ENCODE measurements at places on chromosomes 1 and 21. TPM values are rescaled to one million over a fixed set of nuclear protein-coding genes. Genes with fewer than 3 reads are reported as not detected.

The TP73 gene
- total RNA-seq, result 13.0 TPM

DNA sequence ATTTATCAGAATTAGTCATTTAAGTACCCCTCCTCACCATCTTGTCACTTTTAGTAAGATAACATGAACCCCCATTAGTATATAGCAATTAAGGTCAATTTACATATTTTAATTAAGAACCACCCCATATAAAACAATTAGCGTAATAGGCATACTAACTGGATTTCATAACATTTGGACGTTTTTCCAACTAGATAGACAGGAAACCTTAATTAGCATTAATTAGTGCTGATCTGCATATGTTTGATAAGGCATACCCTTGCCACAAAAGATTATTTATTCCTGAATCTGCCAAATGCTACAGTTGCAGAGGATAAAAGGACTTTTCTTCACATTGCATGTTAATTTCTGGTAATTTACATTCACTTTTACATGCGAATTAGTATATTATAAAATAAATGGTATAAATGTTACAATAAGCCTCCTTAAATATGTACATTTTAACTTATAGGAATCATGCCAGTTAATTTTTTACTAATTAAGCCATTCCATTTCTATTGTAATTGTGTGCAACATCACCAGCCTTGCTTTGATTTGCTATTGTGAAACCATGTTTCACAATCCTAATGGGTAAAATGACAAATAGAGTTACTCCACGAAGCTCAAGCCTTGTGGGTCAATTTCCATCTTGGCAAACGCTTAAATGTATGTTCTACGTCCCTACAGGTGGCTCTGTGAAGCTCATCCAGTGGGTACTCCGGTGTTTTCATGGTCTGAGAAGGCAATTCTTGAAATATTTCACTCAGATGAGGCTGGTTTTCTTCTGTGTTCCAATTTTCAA, 469.6 kb downstream of the DPYD start:
- H3K4me1 ChIP-seq, result no peaks in the 10 kb centered on the region
- no peak overlapping the region for H3K4me3 ChIP-seq
- H3K36me3 ChIP-seq, result no peaks in the 10 kb centered on the region
- DNase-seq, result no peak
- H3K27me3 ChIP-seq, result no peaks in the 10 kb centered on the region

The PYHIN1 gene
- total RNA-seq, result not detected

DNA sequence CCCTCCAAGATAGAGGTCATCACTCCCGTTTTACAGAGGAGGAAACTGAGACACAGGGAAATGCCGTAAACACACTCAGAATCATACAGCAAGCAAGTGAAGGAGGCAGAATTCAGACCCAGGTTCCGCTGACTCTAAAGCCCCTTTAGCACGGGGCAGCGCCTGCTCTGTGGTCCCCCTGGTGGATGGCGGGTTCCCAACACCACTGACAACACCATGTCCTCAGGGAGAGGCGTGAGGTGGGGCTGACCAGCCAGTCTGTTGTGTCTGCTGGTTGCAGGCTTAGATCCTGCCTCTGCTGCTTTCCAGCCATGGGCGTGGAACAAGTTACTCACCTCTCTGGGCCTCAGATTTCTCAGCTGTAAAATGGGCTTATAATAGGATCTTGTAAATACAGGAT, 617.3 kb downstream of the MATN1 start:
- no peak overlapping the region for H3K4me3 ChIP-seq
- peaks cover 3% of the 10 kb centered on the region for H3K27me3 ChIP-seq
- peak; percentile 83 for DNase-seq
- H3K4me1 ChIP-seq, result peaks cover 22% of the 10 kb centered on the region

- no peak for DNase-seq
- no peak overlapping the region for H3K27ac ChIP-seq
- H3K36me3 ChIP-seq, result peaks cover 5% of the 10 kb centered on the region
Observed at GRCh38 chr1:44519035-44519676, 114.1 kb downstream of the RNF220 start.

The RUNX3 gene
- 0.15 TPM for total RNA-seq

DNA sequence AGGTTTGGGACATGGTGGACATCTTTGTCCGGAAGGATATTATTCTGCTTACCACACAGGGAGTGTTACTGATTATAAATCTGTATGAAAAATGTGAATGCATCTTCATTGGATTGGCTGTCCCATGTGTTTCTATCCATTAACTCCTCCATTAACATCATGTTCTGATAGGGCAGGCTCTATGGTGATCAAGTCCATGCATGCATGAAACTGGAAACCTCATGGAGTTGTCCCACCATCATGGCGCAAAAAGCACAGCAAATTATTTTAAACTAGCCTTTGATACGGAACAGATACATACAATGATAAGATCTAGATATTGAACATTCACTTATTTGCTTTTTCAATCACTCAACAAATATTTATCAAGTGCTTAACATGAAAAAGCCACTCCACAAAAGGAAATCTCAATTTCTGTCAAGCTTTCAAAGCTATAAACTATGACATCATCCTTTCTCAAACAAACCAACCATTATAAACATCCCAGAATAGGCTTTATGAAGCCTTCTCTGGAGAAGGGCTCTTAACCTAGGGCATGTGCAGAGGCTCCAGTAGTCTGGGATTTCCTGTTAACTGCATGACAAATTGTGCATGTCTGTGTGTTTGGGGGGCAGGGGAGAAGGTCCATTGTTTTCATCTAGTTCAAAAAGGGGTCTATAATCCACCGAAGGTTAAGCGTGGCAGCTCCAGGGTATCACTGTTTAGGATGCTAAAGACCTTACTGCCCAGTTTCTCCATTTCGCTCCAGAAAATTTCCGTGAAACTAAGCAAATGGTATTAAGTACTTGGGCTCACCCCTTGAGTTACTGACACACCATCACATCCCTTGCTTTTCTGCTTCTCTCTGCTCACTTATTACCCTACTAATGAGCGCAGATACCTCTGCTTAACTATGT, 46.1 kb downstream of the ADAMTS1 start:
- no peak overlapping the region for H3K4me3 ChIP-seq
- no peaks in the 10 kb centered on the region for H3K36me3 ChIP-seq
- H3K27me3 ChIP-seq, result no peaks in the 10 kb centered on the region
- no peaks in the 10 kb centered on the region for H3K4me1 ChIP-seq
- DNase-seq, result no peak
- no peak overlapping the region for H3K27ac ChIP-seq

The PHF13 gene
- total RNA-seq, result 13.2 TPM

DNA sequence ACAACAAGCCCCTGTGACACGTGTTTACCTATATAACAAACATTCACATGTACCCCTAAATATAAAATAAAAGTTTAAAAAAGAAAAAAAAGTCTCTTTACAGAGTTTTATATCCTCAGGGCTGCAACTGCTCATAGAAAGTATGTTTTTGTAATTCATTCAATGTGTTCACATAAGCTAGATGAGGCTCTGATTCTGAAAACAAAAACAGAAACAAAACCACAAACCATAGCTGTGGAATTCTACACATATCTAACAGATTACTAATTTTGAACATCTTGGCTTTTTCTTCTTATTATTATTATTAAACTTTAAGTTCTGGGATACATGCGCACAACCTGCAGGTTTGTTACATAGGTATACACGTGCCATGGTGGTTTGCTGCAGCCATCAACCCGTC, 579.6 kb upstream of the ZRANB2 start:
- no peak overlapping the region for H3K4me3 ChIP-seq
- DNase-seq, result no peak
- H3K4me1 ChIP-seq, result no peaks in the 10 kb centered on the region
- no peaks in the 10 kb centered on the region for H3K27me3 ChIP-seq
- H3K27ac ChIP-seq, result no peak overlapping the region

DNA sequence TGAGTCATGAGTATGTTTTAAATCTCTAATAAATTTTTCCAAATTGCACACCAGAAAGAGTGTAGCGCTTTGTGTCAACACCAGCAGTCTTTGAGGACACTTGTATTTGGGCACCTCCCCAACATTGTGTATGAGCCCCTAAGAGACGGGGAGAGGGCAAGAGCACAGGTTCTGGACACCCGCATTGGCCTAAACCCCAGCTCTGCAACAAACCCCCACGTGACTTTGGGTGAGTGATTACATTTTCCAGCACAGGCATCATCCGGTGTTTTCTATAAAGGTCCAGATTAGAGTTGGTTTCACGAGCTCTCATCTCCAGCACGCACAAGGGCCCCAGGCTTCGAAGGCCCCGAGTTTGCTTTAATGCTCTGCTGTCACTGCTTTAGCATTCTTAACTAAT, 66.3 kb upstream of the SLC45A1 start:
- no peaks in the 10 kb centered on the region for H3K4me1 ChIP-seq
- no peak for DNase-seq

The CLCNKA gene
- total RNA-seq, result 0.34 TPM

DNA sequence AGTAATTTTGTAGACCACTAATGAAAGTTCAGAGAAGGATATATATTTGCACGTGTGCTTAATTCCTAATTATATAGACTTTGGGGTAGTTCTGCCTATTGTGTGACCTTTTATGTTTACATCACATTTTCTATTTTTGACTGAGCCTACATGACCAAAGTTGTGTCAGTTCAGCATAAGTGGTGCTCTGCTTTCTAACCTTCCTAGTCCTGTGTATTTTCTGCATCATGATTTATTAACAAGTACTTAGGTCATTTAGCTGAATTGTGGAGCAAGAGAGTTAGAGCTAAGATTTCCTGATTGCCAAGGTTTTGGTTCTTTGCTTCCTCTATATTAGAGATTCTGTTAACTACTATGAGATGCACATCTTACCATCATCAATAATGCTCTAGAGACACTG, 176.0 kb downstream of the C1orf21 start:
- DNase-seq, result no peak
- peaks cover 19% of the 10 kb centered on the region for H3K4me1 ChIP-seq
- H3K27me3 ChIP-seq, result no peaks in the 10 kb centered on the region
- no peak overlapping the region for H3K27ac ChIP-seq
- no peak overlapping the region for H3K4me3 ChIP-seq
- H3K36me3 ChIP-seq, result no peaks in the 10 kb centered on the region

DNA sequence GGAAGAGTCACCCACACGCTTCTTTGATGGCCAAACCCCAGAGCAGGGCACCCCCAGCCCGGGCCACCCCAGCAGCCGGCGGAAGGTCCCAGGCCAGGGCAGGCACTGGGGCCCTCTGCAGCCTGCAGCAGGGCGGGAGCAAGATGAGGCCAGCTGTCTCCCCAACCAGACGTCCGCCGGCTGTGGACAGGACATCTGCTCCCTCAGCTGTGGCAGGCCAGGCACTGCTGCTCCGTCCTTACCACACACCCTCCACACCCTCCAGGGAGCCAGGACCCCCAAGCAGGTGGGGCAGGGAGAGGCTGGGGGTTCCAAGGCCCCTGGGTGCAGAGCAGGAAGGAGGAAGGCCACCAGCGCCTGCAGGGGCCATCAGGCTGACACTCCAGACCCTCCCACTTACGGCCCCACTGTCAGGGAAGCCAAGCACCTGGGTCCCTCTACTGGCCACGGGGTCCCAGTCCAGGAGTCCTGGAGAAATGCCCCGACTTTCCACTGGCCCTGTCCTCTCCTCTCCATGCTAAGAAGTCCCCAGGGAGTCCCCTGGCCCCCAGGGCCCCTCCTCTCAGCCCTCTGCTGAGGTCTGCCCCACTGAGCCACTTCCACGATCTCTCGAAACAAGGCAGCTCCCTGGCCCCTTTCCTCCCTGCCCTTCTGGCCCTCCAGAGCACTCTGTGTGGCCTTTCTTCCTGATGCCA, 5.6 kb downstream of the WNT9A start:
- peak; percentile 72 for DNase-seq
- peaks cover 21% of the 10 kb centered on the region for H3K27me3 ChIP-seq
- peak overlapping the region; percentile 46 for H3K4me3 ChIP-seq
- peak overlapping the region; percentile 75 for H3K27ac ChIP-seq

DNA sequence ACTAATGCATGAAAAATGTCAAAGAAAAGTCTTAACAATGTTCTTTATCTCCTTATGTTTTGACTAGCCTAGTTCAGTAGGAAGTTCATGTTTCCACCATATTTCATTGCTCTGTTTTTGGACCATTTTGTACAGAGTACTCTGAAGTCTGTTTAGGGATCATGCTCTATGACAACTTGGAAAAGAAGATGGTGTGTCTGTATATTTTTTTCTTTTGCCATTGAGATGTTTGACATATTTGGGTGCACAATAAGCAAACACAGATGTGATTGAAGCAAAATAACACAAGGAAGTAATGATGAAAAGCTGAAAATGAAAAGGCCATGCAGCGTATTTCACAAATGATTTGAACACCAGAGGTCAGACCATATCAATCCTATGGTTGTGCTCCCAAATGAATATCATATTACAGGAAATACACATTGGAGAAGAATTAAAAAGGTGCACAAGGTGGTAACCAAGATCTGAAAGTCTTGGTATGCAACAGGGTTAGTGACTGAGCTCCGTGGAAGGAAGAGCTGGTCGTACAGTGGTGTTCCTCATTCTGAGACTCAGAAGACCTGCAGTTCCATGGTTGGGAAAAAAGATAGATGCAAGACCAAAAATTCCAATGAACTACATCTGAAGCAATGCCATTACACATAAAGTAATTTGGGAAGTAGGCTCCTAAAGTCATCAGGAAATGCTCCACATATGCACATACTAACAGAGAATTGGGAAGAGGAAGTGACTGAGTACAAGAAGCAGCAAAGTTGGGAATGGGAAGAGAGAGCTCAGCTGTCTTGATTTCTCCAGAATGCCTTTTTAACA, 463.5 kb downstream of the LMO4 start:
- H3K27me3 ChIP-seq, result peaks cover 2% of the 10 kb centered on the region
- H3K27ac ChIP-seq, result no peak overlapping the region
- H3K36me3 ChIP-seq, result no peaks in the 10 kb centered on the region
- no peak overlapping the region for H3K4me3 ChIP-seq
- no peak for DNase-seq

The CHIA gene
- not detected for total RNA-seq

The STIL gene
- total RNA-seq, result 5.4 TPM

- peaks cover 3% of the 10 kb centered on the region for H3K4me1 ChIP-seq
- peaks cover 1% of the 10 kb centered on the region for H3K27me3 ChIP-seq
- H3K36me3 ChIP-seq, result peaks cover 4% of the 10 kb centered on the region
- no peak overlapping the region for H3K27ac ChIP-seq
Observed at GRCh38 chr1:96596226-96596922, 125.2 kb upstream of the PTBP2 start.

DNA sequence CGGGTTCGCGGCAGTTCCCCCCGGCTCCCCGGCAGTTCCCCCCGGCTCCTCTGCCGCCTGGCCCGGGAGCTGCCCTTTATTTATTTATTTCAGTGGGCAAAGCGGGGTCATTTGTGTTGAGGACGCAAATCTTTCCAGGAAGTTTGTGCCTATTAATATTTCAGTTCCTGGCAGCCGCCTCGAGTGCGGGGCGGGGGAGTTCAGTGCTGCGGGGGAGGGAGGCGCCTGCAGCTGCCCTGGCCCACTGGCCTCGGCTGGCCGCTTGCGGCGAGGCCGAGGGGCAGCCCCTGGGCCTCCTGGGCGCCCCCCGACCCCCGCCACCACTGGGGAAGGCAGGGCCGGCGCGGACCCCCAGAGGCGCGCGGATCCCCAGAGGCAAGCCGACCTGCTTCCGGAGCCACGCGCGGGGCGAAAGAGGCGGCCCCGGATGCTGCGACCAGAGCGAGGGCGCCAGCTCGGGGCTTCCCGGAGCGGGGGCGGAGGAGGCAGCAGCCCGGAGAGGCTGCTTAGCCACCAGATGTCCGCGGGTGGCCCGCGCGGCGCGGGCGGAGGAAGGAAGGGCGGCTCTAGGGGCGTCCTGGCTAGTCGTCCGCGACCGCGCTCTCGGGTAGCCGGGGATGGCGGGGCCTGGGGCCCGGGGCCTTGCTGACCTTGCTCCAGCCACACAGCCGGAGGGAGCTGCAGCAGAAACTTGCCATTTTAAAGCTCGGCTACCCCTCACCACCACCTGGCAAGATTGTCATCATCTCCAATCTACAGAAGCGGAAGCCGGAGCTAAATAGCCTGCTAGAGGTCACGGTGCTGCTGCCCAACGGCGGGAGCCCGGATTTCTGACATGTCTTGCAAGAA, 48.0 kb downstream of the H3-3A start:
- peaks cover 27% of the 10 kb centered on the region for H3K4me1 ChIP-seq
- DNase-seq, result peak; percentile 78
- H3K27me3 ChIP-seq, result peaks cover 10% of the 10 kb centered on the region
- H3K27ac ChIP-seq, result peak overlapping the region; percentile 48

Data from glutamatergic neuron (in vitro differentiated cells).